ENCODE measurements at places on chromosomes 5 and 9. TPM values are rescaled to one million over a fixed set of nuclear protein-coding genes. Genes with fewer than 3 reads are reported as not detected.

- no peak for DNase-seq
- H3K36me3 ChIP-seq = peaks cover 36% of the 10 kb centered on the region
Observed at GRCh38 chr5:172064358-172064757, 57.9 kb upstream of the FBXW11 start.

The ORM2 gene
- 2.4 TPM for total RNA-seq

DNA sequence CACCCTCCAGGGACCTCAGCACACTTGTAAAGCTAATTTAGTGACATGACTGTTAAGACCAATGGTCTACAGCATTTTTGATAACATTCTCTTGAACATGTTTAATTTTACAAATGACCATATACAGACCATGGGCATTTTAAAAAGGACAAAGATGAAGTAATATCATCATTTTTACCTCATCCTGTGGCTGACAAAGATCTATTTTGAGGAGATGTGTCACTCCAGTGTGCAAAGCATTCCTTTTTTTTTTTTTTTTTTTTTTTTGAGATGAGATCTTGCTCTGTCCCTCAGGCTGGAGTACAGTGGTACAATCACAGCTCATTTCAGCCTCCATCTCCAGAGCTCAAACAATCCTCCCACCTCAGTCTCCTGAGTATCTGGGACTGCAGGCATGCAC is 118.2 kb upstream of the TBC1D2 start:
- H3K27me3 ChIP-seq = no peaks in the 10 kb centered on the region
- H3K36me3 ChIP-seq = no peaks in the 10 kb centered on the region
- no peak overlapping the region for H3K27ac ChIP-seq
- peaks cover 6% of the 10 kb centered on the region for H3K4me1 ChIP-seq
- H3K4me3 ChIP-seq = no peak overlapping the region

GRCh38 chr5:154147666-154148065 is 42.9 kb upstream of the GALNT10 start:
- H3K36me3 ChIP-seq = no peaks in the 10 kb centered on the region
- no peak overlapping the region for H3K4me3 ChIP-seq
- no peak for DNase-seq
- no peaks in the 10 kb centered on the region for H3K4me1 ChIP-seq
- no peak overlapping the region for H3K27ac ChIP-seq
- no peaks in the 10 kb centered on the region for H3K27me3 ChIP-seq

GRCh38 chr5:171149333-171149732 is 159.7 kb upstream of the TLX3 start:
- no peak overlapping the region for H3K4me3 ChIP-seq
- no peak for DNase-seq
- no peaks in the 10 kb centered on the region for H3K36me3 ChIP-seq
- H3K27ac ChIP-seq = no peak overlapping the region
- no peaks in the 10 kb centered on the region for H3K27me3 ChIP-seq
- no peaks in the 10 kb centered on the region for H3K4me1 ChIP-seq

The PCDHGA9 gene
- total RNA-seq = 4.9 TPM

DNA sequence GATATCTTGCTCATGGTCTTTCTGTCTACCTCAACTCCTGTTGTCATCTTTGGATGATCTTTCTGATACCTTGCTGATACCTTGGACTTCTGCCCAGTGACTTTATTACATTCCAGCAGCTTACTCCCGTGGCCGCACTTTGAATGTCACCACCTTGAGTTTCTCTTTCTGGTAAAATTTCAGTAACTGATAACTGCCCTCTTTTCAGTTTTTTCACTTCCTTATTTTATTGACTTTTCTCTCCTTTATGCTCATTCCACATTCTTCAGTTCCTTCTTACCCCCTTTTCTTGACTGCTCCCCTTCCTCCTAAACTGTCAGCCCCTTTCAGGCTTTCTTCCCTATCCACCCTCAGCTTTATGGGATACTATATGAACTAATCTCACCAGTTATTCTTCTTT is 7.0 kb upstream of the FBXO4 start:
- no peak overlapping the region for H3K27ac ChIP-seq
- H3K4me1 ChIP-seq = no peaks in the 10 kb centered on the region
- no peaks in the 10 kb centered on the region for H3K27me3 ChIP-seq

The SOX30 gene
- total RNA-seq = not detected

DNA sequence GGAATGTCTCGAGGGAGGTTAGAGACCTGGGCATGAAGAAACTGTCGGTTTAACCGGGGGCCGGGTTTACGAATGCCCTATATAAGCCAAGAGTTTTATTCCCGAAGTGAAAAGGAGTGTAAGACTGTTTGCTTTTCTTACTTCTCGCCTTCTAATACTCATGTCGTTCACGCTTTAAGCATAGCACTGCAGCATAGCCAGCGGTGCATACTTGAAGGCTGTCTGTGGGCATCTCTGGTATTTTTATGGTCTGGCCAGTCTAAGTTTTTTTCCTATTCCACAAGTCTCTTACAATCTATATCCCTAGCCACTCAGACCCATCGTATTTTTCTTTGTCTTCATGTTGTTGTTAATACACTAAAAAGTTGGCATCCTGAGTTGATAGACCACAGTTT is 1.2 kb downstream of the UHRF2 start:
- H3K4me1 ChIP-seq = peaks cover 9% of the 10 kb centered on the region
- no peaks in the 10 kb centered on the region for H3K27me3 ChIP-seq
- H3K36me3 ChIP-seq = no peaks in the 10 kb centered on the region
- no peak for DNase-seq
- H3K27ac ChIP-seq = peak overlapping the region; percentile 76

GRCh38 chr5:11904265-11904906 is at the start of gene CTNND2:
Gene CTNND2, minus strand, starts transcription at chr5:11904446. Its CDS starts 593 bp downstream, at chr5:11903853.
- H3K4me1 ChIP-seq = no peaks in the 10 kb centered on the region
- no peak for DNase-seq
- H3K36me3 ChIP-seq = no peaks in the 10 kb centered on the region
- H3K27ac ChIP-seq = peak within 1 kb of the TSS; percentile 70
- peaks cover 12% of the 10 kb centered on the region for H3K27me3 ChIP-seq

DNA sequence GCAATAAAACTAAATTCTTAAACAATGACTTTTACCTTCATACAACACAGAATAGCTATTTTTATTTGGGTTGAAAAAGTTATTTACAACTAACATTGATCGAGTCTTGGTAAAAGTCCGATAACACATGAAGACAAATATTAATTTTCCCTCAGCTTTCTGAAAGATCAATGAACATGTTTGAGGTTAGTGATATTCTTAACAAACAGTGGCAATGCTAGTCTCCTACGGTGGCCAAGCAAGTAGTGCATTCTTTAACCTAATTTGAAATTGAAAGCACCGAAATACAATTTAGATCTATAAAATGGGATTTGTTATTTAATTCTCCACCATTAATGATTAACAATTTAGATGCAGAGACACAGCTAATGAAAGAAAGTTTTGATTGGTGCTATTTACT is 435.1 kb downstream of the HCN1 start:
- no peak overlapping the region for H3K4me3 ChIP-seq
- H3K27ac ChIP-seq = no peak overlapping the region
- no peaks in the 10 kb centered on the region for H3K27me3 ChIP-seq
- DNase-seq = no peak
- no peaks in the 10 kb centered on the region for H3K36me3 ChIP-seq
- H3K4me1 ChIP-seq = no peaks in the 10 kb centered on the region

GRCh38 chr5:179187681-179188575 is 127.8 kb downstream of the ZNF354C start:
- H3K4me3 ChIP-seq = no peak overlapping the region
- H3K36me3 ChIP-seq = no peaks in the 10 kb centered on the region
- H3K27me3 ChIP-seq = no peaks in the 10 kb centered on the region

DNA sequence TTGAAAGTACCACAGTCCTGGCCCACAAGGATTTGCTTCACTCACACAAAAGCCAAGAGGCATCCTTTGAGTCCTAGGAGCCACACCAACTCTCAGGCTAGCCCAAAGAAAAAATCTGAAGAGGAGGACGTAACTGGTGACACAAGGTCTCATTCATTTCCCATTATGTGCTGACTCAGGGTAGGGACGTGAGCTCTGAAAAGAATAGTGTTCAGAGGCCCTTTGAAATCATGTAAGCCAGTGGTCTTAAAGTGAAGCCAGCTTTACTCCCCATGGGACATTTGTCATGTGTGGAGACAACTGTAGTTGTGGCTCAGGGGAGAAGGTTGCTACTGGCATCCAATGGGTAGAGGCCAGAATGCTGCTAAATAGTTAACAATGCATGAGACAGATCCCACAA is 332.4 kb downstream of the KCTD16 start:
- H3K4me1 ChIP-seq = no peaks in the 10 kb centered on the region
- no peak overlapping the region for H3K4me3 ChIP-seq
- no peak for DNase-seq
- no peaks in the 10 kb centered on the region for H3K36me3 ChIP-seq

The SVEP1 gene
- 3.7 TPM for total RNA-seq

The PHYHD1 gene
- total RNA-seq = 55.0 TPM

The C5orf52 gene
- total RNA-seq = not detected

The TAF11L5 gene
- total RNA-seq = not detected

DNA sequence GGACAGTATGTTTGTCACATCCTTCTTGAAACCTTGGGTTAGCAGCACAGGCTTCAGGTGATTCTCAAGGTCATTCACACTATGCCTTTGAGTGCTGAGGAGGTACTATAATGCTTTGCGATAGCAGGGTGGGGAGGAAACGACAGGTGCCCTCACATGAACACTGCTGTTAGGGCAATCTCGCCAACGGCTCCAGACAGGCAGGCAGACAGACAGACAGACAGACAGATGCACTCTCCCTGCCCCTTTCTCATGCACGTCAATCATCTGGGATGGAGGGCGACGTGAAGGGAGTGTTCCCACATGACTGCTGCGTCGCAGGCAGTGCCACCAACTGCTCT is 82.9 kb downstream of the RAPGEF1 start:
- no peak for DNase-seq
- no peak overlapping the region for H3K27ac ChIP-seq
- peaks cover 19% of the 10 kb centered on the region for H3K4me1 ChIP-seq
- H3K27me3 ChIP-seq = no peaks in the 10 kb centered on the region
- no peak overlapping the region for H3K4me3 ChIP-seq

The PRR7 gene
- 8.8 TPM for total RNA-seq

DNA sequence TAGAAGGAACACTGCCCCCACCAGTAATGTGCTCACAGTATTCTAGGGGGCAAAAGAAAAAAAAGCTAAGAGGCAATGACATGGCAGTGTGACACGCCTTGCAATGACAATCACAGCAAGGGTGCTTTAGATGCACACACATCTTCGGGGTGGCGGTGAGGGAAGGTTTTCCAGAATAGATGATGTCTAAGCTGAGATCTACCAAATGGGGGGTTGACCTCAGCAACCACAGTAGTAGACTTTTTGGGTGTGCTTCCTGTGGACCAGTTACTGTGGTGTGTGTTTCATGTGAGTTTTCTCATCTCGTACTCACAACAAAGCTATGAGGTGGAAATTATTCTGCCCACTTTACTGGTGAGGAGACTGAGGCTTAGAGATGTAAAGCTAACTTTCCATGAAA is 10.2 kb upstream of the IL12B start:
- DNase-seq = no peak
- no peak overlapping the region for H3K27ac ChIP-seq
- no peaks in the 10 kb centered on the region for H3K27me3 ChIP-seq
- no peaks in the 10 kb centered on the region for H3K36me3 ChIP-seq
- no peak overlapping the region for H3K4me3 ChIP-seq
- H3K4me1 ChIP-seq = no peaks in the 10 kb centered on the region

- no peak overlapping the region for H3K27ac ChIP-seq
- H3K27me3 ChIP-seq = no peaks in the 10 kb centered on the region
- DNase-seq = no peak
Observed at GRCh38 chr5:95045181-95045965, 239.5 kb downstream of the MCTP1 start.

DNA sequence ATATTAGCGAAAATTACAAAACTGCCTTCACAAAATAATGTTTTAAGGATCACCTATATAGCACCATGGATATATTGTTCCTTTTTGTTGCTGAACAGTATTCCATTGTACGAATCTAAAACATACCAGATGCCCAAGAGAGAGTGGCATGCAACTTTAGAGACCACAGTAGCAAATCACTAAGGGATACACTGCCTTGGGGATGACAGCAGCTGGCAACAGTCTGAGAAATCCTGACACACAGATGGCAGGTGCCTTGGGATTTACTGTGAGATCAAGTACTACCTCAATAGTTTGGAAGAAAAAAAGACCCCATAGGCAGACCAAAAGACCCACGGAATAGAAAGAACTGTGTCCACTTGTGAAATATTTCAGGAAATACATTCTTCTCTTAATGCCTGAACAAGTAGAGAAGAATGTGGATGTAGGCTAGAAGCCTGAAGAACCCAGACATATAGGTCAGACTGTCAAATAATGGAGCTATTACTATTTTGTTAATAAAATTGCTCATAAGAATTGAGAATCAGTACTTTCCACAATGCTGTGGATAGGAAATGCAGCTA is 53.4 kb downstream of the PLPP1 start:
- no peak for DNase-seq
- no peaks in the 10 kb centered on the region for H3K4me1 ChIP-seq

The NPR3 gene
- 3.8 TPM for total RNA-seq

GRCh38 chr5:159262472-159262858 is 625 bp upstream of the UBLCP1 start:
- no peak for DNase-seq
- H3K4me1 ChIP-seq = no peaks in the 10 kb centered on the region
- H3K36me3 ChIP-seq = no peaks in the 10 kb centered on the region
- peak overlapping the region; percentile 57 for H3K27ac ChIP-seq
- no peaks in the 10 kb centered on the region for H3K27me3 ChIP-seq
- peak overlapping the region; percentile 73 for H3K4me3 ChIP-seq

DNA sequence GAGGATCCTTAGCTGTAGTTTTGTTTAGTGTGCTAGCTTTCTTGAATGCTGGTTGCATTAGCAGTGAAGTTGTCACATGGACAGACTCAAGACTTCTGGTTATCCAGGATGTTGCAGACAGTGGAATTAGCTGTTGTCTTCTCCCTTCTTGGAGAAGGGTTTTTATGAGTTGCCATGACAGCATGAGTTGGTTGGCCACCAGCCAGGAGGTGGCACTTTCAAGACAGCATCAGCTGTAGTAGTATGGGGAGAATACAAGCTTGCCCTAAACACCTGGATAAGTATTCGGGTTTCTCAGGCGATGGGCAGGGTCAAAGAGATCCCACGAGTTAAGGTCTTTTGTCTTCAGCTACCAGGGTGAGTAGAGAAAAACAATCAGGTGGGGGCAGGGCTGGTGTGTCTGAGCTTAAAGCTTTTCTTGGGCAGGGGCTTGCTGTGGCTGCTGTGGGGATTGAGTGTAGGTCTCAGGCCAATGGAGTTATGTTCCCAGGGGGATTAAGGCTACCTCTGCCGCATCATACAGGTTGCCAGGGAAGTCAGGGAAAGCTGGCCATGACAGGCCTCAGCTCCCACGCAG is 7.7 kb upstream of the C5orf47 start:
- H3K36me3 ChIP-seq = no peaks in the 10 kb centered on the region
- no peaks in the 10 kb centered on the region for H3K27me3 ChIP-seq
- no peak overlapping the region for H3K27ac ChIP-seq
- no peak overlapping the region for H3K4me3 ChIP-seq
- no peaks in the 10 kb centered on the region for H3K4me1 ChIP-seq

- peak; percentile 72 for DNase-seq
- no peaks in the 10 kb centered on the region for H3K36me3 ChIP-seq
Observed at GRCh38 chr5:55868846-55869245, 17.7 kb downstream of the IL31RA start.

The PDE6A gene
- total RNA-seq = 1.6 TPM

GRCh38 chr5:16930496-16930895 is 5.6 kb downstream of the MYO10 start:
- H3K4me3 ChIP-seq = no peak overlapping the region
- H3K27me3 ChIP-seq = peaks cover 31% of the 10 kb centered on the region
- no peaks in the 10 kb centered on the region for H3K36me3 ChIP-seq
- DNase-seq = no peak
- H3K27ac ChIP-seq = no peak overlapping the region

- H3K36me3 ChIP-seq = no peaks in the 10 kb centered on the region
- H3K27me3 ChIP-seq = no peaks in the 10 kb centered on the region
- no peak overlapping the region for H3K4me3 ChIP-seq
- no peak for DNase-seq
Observed at GRCh38 chr5:9294793-9295465, 250.9 kb downstream of the SEMA5A start.

The PCDHGA8 gene
- 2.3 TPM for total RNA-seq

The NTNG2 gene
- total RNA-seq = 20.1 TPM

The TSSK1B gene
- total RNA-seq = not detected
